ENCODE measurements at places on chromosomes 16 and 17. TPM values are rescaled to one million over a fixed set of nuclear protein-coding genes. Genes with fewer than 3 reads are reported as not detected.

Gene TBX4
- not detected for total RNA-seq

Gene TNK1
- 2.6 TPM for total RNA-seq

Gene TMUB2
- total RNA-seq: 25.1 TPM

Gene EVI2A
- not detected for total RNA-seq

Gene CMTM1
- 0.89 TPM for total RNA-seq

Gene HOXB7
- 12.1 TPM for total RNA-seq

Gene PYY
- total RNA-seq: 0.38 TPM

Gene MYO15B
- 24.6 TPM for total RNA-seq

Gene YPEL2
- 17.7 TPM for total RNA-seq

Gene LYRM9
- total RNA-seq: 2.1 TPM

Gene ATP6V0D1
- 125 TPM for total RNA-seq

Gene TMEM100
- not detected for total RNA-seq

Gene ZP2
- total RNA-seq: not detected

All from mesangial cell (primary cell).